ENCODE measurements at places on chromosomes 3 and 15.
A peak's percentile ranks its signal among the peaks of the same experiment; 100 is the strongest.

GRCh38 chr15:43249236-43249635 is 17.5 kb downstream of the TGM5 start:
- no peak for DNase-seq

- no peak for DNase-seq
Observed at GRCh38 chr3:157836022-157836421, 270.2 kb downstream of the SHOX2 start.

- no peak for DNase-seq
Observed at GRCh38 chr3:155852341-155852740, 1.9 kb downstream of the SLC33A1 start.

- peak; percentile 87 for DNase-seq
Observed at GRCh38 chr3:170869645-170870593, at the start of gene RPL22L1. Gene RPL22L1 (minus strand): TSS chr3:170870195. CDS start chr3:170870167, 28 bp downstream.

GRCh38 chr3:188624384-188624783 is 470.4 kb downstream of the LPP start:
- no peak for DNase-seq

DNA sequence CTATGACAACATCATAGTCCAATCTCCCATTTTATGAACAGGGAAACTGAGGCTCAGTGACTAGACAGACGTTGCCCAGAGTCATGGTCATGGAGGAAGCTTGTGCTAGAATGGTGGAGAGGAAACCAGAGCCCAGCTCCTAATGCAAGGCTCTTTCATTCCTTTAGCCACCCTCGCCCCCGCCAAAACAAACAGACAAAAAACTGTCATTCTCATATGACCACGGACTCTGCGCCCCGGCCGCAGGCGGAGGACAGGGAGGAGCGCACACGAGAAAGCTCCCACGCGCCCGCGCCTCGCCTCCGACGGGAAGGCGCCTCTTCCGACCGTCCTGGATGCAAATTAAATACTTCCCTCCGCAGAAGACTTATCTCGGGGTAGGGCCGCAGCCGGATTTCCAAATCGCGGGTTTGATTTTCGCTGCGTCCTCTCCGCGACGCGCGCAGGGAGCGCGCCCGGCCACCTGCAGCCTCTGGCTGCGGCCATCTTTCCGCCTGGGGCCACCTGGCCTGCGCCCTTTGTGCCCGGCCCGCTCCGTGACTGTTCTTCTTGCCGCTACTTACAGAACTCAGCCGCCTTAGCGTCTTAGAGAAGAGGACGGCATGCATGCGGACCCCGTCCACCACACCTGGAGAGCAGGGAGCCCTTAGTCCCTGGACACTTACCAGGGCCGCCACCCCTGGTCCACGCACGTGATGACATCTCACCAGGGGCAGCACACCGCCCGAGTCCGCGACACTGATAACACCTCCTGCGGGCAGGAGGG is 670 bp upstream of the ATP13A3 start:
- DNase-seq = peak; percentile 14

- DNase-seq = no peak
Observed at GRCh38 chr3:69493157-69493556, 107.3 kb upstream of the FRMD4B start.

- DNase-seq = no peak
Observed at GRCh38 chr3:183195266-183195665, 32.7 kb upstream of the LAMP3 start.

GRCh38 chr15:90114451-90114901 is 12.2 kb upstream of the IDH2 start:
- DNase-seq = no peak

DNA sequence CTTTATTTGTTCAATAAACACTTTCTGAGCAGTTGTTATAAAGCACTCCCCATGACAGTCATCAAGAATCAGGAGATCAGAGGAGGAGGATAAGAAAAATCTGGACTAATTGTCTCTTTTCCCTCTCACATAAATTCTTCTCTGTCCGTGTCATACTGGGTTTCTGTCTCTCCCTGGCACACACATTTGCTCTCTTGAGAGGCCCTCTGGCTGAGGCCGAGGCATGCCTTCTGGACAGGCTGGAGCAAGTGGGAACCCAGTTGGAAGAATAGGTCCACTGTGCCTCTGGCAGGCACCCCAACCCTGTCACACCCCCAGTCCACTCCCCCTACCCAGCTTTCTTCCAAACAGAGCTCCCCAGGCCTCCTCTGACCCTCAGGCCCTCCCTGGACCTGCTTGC is 315.8 kb downstream of the UACA start:
- no peak for DNase-seq

DNA sequence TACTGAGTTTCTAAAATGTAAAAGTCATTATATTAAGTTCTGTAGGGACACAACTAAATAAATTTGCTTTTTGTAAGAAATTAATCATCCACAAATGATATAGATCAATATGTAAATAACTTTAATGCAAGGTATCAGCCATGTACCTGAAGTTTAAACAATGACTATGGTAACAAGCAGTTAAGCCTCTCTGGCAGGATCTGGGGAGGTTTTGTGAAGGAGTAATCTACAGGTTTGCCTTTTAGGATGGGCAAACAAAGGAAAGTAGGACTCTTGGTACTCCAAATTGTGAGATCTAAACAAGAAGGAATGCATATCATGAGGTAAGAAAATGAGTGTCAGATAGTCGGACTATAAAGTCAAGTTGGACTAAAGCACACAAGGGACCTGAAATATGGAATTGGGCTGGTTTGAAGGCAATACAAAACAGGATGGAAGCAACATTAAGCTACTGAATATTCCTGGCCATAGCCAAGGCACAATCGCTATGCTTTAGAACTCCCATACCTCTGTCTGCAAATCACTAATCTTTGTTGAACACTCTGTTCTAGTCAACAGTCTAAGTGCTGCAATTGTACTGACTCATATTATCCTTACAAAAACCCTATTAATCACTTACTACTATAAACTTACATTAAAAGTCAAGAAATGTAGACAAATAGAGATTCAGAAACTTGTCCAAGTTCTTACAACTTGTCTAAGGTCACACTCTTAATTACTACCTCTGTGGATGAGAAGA is 412.8 kb downstream of the DIPK2A start:
- no peak for DNase-seq

- DNase-seq = no peak
Observed at GRCh38 chr3:170539897-170540296, 46.0 kb downstream of the SLC7A14 start.

- no peak for DNase-seq
Observed at GRCh38 chr15:68224546-68225250, 4.8 kb downstream of the CLN6 start.

DNA sequence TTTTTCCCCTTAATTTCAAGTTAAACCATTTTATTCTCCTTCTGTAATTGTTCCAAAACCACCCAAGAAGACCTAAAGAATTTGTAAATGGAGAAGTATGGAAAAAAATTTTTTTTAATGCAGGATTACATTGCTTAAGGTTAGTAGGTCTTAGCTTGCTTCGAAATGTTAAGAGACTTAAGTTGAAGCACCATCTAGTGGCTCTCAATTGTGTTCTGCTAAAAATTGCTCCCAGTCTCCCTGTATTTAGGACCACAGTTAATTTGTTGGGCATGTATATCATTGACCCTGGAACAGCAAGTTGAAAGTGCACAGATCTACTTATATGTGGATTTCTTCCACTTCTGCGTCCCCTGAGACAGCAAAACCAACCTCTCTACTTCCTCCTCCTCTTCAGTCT is 32.4 kb downstream of the CD200R1L start:
- no peak for DNase-seq

DNA sequence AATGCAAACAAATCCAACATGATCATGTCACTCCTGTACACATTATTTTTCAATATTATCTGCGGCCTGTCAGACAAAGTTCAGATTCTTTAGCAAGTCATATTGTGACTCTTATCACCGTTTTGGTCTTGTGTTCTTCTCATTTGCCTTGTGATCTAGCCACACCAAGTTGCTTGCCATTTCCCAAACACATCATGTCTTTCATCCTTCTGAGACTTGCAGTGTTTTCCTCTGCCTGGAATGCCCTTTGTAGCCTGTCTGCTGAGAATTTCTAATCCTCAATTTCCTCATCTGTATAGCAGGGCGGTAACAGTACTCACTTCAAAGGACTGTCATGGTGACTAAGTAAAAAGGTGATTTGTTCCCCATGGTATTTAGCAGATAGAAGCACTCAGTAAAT is 135.0 kb downstream of the GREM1 start:
- DNase-seq = no peak

DNA sequence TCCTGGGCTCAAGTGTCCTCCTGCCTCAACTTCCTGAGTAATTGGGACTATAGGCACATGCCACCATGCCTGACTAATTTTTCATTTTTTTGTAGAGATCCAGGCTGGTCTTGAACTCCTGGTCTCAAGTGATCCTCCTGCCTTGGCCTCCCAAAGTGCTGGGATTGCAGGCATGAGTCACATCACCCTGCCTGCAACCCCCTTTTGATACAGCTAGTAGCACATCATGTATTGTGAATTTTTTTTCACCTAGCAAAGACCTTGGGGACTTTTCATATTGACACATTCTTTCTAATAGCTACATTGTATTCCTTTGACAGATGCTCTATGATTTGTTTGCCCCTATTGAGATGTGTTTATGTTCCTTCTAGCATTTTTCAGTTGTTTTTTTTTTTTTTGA is 14.2 kb downstream of the IRAK2 start:
- DNase-seq = no peak

DNA sequence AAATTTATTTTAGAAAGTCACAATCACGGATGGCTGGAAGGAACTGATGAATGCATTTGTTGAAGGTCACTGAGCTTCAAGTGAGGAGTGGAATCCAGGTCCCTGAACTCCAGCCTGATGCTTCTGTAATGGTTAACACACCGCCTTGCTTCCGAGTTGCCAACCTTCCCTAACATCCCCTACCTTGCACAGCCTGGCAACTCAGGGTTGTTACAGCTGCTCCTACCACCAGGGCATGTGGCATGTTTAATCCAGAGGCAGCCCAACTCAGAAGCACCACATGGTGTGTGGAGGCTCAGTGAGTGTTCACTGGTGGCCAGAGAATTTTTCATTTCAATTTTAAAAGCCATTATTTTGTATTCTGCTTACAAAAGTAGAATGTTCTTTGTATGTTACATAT is 4.9 kb downstream of the TM2D3 start:
- DNase-seq = no peak

DNA sequence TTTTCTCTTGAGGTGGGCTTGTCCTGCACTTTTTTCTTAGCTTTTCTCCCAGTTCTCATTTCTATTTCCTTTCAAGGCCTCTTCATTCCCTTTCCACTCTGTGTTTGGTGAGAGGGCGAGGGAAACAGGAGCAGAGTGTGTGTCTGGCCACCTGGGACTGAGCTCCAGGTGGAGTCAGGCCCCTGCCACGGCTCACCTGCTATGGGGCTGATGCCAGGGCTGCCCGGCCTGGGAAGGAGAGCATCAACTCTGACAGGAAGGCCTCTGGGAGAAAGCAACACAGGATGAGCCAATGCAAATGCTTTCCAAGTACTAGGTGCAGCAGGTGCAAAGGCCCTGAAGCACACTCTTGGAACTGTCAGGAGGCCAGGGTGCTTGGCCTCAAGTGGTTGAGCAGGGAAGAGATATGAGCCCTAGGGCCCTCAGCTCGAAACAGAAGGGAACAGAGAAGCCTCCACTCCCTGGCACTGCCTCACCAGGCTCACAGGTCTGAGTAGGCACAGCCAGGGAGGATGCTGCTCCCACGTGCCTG is 27.3 kb upstream of the DUSP7 start:
- DNase-seq = no peak

DNA sequence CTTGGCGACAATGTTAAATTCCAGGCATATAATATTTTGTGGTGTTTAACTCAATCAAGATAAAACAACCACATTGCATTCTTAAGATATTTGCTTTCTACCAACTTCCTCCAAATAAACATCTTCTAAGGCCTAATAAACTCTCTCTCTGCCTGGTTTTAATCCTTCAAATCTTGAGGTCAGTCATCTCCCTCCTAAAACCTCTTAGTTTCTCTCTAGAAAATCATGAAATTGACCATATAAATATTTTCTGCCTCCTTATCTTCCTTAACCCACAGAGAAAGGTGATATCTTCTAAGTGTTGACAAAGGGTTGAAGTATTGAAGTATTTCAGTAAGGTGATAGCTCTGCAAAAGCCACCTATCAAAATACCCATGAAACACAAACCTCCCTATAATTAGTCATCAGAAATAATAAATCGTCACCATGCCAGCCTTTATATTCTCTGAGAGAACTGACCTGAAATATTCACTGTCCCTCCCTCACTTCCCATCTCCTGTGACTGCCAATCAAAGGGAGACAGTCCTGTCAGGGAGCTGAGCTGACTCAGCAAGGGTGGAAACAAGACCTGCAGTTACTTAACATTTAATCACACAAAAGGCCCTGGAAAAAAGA is 1261.1 kb downstream of the ROBO1 start:
- DNase-seq = no peak

- no peak for DNase-seq
Observed at GRCh38 chr15:93026380-93026817, 62.6 kb downstream of the RGMA start.

DNA sequence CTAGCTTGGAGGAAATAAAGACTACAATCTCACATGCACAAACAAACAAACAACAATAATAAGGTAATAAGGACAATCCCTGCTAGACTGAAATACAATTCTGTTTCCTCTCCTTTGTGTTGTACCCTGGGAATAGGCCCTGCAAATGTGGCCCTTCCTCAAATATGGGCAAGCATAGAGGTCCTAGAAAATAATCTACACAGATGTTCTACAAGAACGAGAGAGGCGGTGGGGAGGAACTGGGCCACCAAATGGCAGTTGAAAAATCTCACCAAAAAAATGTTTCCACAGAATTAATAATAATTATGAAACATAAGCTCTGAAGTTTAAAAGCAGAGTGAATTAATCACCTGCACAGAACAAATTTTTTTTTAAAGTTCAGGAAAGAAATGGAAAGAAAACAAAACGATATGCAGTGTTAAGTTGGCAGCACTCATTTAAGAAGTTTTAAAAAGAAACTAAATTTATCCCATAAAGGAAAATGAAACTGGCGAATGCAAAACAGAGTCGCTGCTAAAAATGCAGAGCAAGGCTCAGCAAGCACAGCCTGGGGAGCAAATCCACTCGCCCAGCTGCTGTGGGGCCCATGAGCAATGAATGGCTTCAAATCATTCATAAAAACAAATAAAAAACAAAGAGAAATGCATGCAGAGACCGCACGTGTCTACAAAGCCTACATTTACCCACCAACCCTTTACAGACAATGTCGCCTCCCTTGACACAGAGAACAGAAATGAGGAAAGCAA is 475.4 kb downstream of the OCA2 start:
- DNase-seq = no peak

DNA sequence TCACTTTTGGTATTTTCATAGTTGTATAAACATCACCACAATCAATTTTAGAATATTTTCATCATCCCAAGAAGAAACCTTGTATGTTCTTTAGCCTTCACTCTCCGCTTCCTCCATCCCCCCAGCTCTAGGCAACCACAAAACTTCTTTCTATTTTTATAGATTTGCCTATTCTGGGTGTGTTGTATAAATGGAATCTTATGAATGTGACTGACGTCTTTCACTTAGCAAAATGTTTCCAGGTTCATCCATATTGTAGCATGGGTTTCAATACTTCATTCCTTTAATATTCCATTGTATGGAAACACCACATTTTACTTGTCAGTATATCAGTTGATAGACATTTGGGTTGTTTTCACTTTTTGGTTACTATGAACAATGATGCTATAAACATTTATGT is 335.8 kb upstream of the GOLIM4 start:
- DNase-seq = no peak
